ENCODE measurements at places on chromosomes 16 and 17.

- no peak for DNase-seq
Measured at GRCh38 chr17:27402943-27403342, 53.3 kb upstream of the KSR1 start.

- DNase-seq, result no peak
Measured at GRCh38 chr17:58229881-58230280, 8.5 kb upstream of the LPO start.

DNA sequence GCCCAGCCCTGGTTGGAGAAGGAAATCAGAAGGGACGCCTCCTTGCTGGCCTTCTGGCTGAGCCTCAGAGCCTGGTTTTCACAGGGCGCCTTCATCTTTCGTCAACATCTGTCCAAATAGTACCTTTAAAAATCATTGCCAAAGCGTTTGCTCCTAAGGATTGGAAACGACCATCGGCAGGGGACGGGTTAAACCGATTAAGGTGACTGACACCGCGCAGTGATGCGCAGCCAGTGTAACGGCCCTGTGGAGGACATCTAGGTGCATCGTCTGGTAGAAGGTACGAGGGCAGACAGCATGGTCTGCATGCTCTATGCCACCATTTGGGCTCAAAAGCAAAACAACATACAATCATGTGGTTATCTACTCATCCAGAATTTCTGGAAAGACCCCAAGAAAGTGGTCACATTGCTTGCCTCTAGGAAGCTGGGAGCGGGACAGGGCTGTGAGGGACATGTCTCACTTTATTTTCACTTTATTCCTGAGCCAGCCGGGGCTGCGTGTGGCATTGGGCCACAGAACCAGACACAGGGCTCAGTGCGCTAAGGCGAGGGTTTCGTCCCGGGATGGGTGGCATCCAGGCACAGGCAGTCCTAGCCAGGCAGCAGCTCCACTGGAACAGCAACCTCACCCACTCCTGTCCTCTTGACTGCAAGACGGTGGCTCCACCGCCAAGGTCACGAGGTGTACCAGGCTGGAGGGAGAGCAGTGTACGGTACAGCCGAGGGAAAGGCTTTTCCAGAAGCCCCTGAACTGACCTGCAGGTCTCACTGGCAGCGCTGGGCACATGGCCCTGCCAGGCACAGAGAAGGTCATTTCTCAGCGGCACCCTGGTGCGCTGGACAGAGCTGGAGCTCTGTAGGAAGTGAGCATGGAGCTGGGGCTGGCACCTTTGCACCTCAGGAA is 40.9 kb upstream of the JPH3 start:
- DNase-seq, result no peak

DNA sequence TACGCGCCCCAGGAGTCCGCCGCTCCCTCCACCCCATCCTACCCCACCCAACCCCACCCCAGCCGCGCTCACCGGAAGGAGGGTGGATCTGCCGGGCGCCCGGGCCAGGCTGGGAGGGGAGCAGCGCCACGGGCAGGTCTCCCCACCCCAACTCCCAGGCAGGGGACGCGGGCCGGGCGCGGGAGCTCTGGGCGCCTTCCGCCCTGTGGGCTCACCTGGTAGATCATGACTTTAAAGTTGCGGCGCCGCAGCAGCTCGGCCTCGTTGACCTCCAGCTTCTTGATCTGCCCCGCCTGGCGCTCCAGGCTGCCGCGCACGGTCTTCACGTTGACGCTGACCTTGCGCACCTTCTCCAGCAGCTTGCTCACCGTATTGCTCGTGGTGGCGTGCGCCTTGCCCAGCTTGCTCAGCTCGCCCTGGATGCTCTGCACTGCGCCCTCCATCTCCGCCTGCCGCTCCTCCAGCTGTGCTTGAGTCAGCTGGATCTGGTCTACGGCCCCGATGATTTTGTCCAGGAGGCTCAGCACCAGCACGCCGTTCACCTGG is 571 bp downstream of the CAVIN1 start:
- DNase-seq, result no peak

GRCh38 chr17:29145289-29146073 is 34.7 kb downstream of the MYO18A start:
- no peak for DNase-seq

- no peak for DNase-seq
Measured at GRCh38 chr17:76826330-76827068, 41.7 kb upstream of the MGAT5B start.

- no peak for DNase-seq
Measured at GRCh38 chr17:1783271-1783670, 21.4 kb downstream of the SERPINF1 start.

DNA sequence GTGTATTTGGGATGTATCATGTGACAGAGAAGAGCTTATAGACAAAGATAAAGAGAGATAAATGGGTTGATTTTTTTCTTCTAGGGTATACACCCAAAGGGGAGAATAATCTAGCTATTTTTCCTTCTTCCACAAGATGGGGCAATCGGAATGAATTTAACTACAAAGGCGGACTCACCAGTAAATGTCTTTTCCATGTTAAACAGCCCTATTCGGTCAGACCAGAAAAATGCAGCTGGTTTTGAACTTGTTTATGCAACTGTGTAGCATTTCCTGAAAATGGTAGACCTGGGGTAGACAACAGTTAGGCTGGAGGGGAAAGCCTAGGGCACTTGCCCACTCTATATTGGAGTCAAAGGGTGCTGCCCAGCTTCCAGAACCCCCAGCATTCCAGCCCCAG is 477.1 kb downstream of the TOX3 start:
- DNase-seq, result no peak

DNA sequence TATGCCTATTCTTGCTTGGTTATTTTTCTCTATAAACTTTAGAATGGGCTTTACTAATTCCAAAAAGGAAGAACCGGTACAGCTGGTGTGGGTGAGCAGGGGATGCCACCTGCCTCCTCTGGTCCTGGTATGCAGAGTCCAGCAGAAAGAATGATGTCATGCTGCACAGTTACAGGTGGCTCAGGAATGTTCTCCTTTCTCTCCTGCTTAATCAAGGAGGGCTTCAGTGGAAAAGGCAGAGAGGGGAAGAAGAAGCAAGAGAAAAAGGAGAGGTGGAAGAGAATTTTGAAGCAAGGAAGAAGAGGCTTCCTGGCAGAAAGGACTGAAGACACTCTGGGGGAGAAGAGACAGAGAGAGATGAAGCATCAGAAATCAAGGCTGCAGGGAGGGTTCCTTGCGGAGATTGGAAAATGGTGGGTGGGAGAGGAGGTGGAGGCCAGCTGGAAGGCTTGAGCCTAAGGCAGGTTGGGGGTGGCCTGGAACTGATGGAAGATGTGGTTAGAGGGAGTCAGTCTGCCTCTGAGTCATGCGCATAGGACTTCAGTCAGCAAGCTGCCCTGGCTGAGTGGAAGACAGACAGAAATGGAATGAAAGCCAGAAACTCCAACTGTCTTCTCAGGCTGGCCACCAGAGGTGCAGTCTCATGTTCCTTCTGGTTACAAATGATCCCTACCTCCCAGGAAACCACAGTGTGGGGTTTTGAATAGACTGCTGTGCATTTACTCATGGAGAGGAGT is 64.6 kb upstream of the CRHR1 start:
- DNase-seq, result no peak

DNA sequence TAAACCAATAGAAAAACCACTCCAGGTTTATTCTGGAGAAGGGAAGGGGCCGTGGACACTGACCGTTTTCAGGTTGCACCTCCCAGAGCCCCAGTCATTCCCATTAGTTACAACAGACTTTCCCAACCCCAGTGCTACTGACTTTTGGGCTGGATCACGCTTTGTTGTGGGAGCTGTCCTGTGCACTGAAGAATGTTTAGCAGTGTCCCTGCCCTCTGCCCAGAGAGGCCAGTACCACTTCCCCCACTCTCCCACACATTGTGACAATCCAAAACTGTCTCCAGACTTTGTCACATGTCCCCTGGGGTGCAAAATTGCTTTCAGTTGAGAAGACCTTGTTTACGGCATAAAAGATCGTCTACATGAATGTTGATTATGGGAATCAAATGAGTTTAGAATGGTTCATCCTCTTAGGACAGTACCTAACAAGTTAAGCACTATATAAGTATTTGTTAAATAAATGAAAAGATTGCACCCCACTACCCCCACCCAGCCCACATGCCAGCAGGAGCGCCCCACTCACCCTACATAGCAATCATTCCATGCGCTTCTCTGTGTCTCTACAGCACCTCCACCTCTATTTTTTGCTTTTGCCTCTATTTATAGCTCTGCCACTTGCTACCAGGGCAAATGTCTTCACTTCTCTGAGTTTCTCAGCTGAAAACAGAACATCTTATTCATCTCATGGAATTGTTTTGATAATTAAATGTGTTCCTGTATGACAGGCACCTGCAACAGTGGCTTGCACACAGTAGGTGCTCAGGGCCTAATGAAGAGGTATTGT is 104.9 kb downstream of the AXIN2 start:
- no peak for DNase-seq

DNA sequence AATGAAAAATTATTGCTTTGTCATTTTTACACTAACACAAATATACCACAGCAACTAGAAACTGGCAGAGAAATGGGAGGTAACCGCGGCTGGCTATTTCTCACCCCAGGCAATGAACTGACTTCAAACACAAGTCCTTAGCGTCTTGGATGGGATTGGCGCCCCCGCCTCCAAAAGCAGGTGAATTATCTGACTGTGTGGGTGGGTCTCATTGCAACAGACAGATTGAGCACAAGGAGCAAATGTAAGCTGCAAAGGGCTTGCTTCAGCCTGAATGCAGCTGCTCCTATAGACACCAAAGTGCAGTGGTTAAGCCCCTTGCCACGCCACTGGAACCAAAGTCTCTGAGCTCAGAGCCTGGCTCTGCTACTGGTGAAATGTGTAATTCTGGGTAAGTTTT is 225.0 kb downstream of the XYLT1 start:
- no peak for DNase-seq

DNA sequence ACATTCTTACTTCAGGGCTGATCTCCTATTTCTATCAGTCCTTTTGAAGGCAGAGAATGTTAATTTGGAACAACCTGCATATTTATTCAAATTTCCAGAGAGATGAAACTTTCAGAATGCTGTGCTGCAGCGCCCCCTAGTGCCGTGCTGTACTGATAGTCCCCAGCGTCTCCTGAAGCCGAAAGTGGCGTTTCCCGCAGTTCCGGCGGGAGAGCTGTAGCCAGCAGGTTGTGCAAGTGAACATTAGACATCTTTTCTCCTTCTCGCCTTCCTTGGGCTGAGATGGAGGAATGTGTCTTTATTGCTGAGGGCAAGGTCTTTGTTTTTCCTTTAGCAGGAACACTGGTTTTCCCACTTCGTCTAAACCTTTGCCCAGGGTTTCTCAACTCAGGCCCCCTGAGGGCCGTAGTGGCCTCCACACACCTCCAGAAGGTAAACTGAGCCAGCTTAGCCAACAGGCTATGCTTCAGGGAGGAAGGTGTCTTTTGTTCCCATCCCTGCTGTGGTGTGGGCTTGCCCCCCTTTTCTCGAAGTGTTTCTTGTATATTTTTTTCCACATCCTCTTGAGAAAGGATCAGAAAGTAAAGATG is 26.4 kb downstream of the USP10 start:
- peak; percentile 59 for DNase-seq

- DNase-seq, result no peak
Measured at GRCh38 chr17:29177871-29178749, 2.1 kb downstream of the MYO18A start.

- DNase-seq, result no peak
Measured at GRCh38 chr16:79182616-79183015, 417.9 kb downstream of the MAF start.

DNA sequence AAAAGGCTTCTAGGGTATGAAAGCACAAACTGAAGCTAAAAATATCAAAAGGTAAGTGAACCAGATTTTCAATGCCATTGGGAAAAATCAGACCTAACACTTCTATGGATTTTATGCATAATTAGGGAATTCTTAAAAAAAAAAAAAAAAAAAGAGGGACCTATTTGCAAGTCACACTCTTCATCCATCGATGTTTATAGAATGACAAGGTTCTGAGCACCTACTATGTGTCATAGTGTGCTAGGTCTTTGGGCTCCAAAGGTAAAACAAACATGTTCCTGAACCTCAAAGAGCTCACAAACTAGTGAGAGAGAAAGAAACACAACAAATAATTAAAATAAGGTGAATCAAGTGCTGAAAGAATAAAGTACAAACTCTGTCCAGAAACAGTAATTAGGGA is 1.9 kb downstream of the HEATR6 start:
- DNase-seq, result no peak

All from frontal cortex (tissue), 4 donors.